Stimulated activated naive CD4-positive, alpha-beta T cell (primary cell): ENCODE measurements at places on chromosomes 5 and 9.

GRCh38 chr5:16842896-16843295 is 93.2 kb downstream of the MYO10 start:
- no peak for DNase-seq

DNA sequence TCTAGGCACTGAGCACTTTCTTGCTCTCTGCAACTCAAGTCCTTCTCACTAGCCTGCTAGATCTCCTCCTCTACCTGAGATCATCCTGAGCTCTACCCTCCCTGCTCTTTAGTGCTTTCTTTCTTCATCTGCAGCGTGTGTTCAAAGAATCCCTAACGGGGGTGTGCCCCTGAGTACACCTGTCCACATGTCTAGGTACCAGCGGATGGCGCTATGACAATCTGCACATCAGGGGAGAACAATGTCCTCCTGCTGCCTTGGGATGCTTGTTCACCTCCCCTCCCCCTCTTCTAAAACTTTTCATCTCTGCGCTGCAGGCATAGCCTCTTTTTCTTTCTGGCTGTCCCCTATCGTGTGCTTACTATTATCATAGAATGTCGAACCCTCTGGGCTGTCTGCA is 42.7 kb downstream of the PTPN3 start:
- no peak for DNase-seq

DNA sequence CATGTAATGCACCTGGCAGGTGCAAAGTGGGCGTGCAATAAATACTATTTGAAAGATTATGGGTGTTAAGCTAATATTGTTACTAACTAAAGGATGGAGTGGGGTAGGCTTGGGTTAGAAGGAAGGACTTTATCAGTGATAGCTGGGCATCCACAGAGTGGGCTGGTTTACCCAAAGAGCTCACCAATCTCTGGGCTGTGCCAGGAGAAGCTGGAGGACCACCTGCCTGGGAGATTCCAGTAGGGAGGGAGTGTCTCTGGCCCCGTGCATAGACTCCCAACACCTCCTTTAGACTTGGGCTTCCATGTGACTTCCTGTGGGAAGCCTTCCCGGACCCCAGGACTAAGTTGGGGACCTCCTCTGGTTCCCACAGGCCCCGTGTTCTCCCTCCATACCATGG is 5.6 kb upstream of the URM1 start:
- no peak for DNase-seq

DNA sequence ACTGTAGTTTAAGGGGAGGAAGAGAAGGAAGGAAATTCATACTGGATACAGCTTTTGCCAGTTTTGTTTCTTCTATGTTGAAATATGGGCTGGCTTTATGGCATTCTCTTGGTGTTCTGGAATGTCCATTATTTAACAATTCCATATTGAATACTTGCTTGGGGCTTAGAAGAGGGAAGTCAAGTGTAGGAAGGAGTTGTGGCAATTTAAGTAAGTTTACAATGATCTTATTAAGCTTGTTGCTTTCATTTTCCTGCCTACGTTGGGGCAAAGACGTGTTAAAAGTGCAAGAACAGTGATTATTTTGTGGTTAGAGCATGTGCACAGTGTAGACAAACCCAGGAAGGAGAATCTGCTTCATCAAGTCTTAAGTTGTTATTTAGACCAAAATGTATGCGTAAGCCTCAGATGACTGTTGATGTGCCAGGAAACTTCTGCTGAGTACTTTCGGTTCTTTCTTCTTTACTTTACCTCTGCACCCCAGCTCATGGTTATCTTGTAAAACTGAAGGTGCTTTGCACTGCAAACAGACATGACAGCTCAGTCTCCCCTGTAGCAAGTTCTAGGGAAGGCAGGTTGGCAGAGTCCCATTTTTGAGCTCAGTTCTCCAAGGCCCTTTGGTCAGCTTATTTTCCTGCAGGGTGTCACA is 75.8 kb downstream of the F2RL2 start:
- peak; percentile 80 for DNase-seq

- DNase-seq, result no peak
These were observed 1.5 kb downstream of the CARD9 start for GRCh38 chr9:136372006-136372405.

DNA sequence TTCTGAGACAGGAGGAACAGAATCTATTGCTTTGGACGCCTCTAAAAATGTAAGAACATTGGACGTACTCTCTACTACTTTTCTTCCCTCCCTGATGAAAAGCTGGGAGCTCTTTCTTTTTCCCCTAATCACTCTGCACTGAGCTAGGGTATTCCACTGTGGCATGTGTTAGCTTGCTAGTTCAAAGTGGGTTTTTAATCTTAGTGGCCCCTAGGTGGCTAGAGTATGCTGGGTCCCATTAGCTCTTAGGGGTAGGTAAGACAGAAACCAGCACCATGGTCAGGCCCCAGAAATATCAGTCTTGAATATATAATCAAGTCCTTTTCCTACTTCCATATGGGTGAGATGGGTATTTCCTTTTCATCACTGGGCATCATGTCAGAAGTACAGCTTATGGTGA is 945.2 kb upstream of the PTPRD start:
- no peak for DNase-seq

- DNase-seq, result no peak
These were observed 14.5 kb upstream of the LRRC70 start for GRCh38 chr5:62564101-62564500.

- no peak for DNase-seq
These were observed 129.9 kb downstream of the TLE4 start for GRCh38 chr9:79701651-79702050.

GRCh38 chr5:163894645-163895044 is 389.2 kb downstream of the MAT2B start:
- no peak for DNase-seq

GRCh38 chr9:138063785-138064184 is 186.2 kb downstream of the CACNA1B start:
- no peak for DNase-seq

DNA sequence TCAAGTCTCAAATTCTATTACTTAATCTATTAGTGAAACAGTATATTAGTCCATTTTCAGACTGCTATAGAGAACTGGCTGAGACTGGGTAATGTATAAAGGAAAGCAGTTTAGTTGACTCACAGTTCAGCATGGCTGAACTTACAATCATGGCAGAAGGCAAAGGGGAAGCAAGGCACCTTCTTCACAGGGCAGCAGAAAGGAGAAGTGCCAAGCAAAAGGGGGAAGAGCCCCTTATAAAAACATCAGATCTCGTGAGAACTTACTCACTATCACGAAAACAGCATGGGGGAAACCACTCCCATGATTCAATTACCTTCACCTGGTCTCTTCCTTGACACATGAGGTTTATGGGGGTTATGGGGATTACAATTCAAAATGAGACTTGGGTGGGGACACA is 67.9 kb upstream of the CHSY3 start:
- no peak for DNase-seq

DNA sequence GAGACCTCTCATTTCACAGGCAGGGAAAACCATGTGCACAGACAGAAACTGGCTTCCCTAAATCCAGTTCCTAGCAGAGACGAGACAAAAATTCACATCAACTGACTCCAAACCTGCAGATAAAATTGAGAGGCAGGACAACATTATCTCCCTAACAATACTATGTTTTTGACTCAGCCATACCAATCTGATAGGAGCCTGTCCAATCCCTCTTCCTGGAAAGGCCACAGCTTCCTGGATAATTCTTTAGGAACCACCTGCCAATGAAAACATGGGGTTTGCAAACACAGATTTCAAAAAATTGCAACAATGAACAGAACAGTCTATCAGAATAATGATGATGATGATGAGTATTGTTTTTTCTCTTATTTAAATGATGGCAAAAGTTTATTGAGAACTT is 22.4 kb downstream of the SH3TC2 start:
- no peak for DNase-seq

DNA sequence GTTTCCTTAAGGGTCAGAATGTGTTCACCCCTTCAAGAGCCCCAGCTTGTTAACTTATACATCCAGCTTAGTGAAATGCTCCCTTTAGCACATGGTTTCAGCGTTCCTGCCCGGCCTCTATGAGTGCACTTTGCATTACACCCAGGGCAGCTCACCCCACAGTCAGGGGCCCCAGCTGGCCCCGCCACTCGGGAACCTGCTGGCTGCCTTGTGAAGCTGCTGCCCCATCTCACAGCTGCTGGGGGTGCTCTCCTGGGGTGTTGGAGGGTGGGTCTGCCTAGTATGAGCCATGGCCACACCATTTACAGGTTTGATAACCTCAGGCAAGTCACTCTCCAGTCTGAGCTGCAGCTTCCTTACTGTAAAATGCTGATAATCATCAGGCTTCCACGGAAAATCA is 32.2 kb downstream of the HRH2 start:
- no peak for DNase-seq

- DNase-seq, result no peak
These were observed 12.5 kb downstream of the ECM2 start for GRCh38 chr9:92522983-92523970.

DNA sequence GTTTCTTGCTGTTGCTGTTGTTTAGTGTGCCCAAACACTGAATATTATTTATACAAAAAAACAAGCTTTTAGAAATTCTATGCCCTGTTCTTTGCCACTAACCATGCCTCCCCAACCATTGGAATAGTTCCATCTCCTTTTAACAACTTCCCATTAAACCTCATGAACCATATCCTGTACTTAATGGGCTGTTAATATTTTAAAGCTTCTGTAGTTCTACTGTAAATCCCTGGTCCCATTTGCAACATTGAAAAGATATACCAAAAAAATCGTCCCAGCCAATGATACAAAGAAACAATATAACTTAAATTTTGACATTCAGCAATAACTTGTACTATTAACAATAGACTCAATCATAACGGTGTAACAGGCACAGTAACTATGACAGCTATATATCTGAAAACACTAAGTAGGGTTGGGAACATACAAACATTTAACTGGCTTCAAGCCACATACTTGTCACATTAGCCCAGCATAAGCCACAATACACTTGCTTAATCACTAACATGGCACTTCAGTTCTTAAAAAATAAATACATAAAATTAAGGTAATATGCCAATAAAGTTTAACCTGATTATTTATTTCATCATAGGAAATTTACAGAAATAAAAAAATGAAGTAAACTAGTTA is 86.1 kb downstream of the ADAMTS6 start:
- DNase-seq, result no peak

GRCh38 chr5:177472460-177473442 is 683 bp downstream of the DBN1 start:
- peak; percentile 19 for DNase-seq

DNA sequence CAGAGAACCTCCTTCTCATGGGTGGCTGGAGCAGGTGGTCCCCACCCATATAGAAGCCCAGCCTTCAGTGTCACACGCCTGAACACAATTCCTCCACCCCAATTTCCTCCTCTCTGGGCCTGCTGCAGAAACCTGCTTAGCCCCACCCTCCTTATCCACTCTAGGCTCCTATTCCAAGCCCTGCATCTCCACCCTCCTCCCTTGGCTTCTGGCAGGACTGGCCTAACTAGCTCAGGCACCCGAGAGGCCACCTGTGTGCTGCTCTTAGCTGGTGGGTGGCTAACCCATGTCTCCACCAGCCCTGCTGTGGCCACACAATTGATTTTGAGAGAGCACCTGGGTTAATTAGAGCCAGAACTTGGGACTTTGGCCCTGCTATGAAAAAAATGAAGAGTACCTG is 77.3 kb upstream of the ATP10B start:
- no peak for DNase-seq

- DNase-seq, result no peak
These were observed 249.6 kb downstream of the PIK3R1 start for GRCh38 chr5:68465133-68465532.

GRCh38 chr9:6219040-6219439 is 3.4 kb downstream of the IL33 start:
- DNase-seq, result no peak

GRCh38 chr9:130663258-130663976 is 977 bp upstream of the PRDM12 start:
- no peak for DNase-seq

DNA sequence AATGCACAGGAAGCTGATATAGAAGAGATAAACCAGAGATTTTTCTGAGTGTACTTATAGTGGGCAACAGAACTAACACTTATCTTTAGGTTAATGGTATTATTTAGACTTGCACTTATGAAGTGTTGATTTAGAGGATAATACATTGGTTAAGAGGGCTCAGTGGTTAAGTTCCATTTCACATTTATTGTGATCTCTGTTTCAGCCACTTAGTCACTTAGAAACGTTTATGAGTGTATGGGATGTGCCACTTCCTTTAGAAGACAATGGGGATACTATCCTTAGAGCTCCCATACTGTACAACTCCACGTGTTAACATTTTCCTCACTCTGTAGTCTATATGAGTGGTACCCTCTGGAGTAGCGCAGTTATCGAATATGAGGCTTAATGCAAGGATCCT is 57.5 kb downstream of the PIP5K1B start:
- no peak for DNase-seq

- DNase-seq, result no peak
These were observed 47.2 kb upstream of the DAB2IP start for GRCh38 chr9:121604242-121604641.

- DNase-seq, result no peak
These were observed 85.7 kb downstream of the TNC start for GRCh38 chr9:115032296-115032695.

- DNase-seq, result no peak
These were observed 157.3 kb downstream of the KIAA0825 start for GRCh38 chr5:94461131-94461530.

GRCh38 chr5:53029608-53030007 is 40.5 kb downstream of the ITGA2 start:
- DNase-seq, result no peak

DNA sequence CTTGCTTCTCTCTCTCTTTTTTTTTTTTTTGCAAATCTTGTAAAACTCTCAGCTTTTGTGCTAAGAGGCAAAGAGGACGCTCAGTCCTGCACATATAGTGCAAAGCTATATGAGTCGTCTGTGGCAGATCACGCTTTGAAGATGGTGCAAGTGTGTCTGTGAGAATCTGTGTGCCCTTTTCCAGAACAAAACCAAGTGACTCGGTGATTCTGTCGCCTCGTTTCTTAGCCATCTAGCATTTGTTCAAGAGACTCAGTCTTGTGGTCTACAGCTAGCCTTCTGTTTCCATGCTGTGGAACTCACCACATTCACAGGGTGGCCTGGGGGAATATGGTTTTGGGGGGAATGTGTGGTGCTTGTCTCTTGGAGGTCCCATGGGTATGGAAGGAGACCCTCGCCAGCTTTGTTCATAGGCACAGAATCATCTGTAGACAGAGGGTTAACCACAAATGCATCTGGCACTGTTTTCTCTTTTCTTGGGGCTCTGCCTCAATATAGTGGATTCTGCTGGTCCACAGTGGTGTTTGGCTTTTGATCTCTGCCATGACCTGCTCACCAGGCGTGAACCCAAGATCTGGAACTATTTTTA is 82.1 kb downstream of the C9orf152 start:
- no peak for DNase-seq

GRCh38 chr5:60797482-60798153 is 46.5 kb downstream of the ELOVL7 start:
- no peak for DNase-seq
